NCI-H1105 (cell line): ENCODE measurements at places on chromosomes 16 and 17.

GRCh38 chr17:83182620-83183101, 103.3 kb downstream of the METRNL start:
- DNase-seq: no peak

GRCh38 chr16:11793840-11794239, 3.2 kb downstream of the ZC3H7A start:
- peak; percentile 38 for DNase-seq

DNA sequence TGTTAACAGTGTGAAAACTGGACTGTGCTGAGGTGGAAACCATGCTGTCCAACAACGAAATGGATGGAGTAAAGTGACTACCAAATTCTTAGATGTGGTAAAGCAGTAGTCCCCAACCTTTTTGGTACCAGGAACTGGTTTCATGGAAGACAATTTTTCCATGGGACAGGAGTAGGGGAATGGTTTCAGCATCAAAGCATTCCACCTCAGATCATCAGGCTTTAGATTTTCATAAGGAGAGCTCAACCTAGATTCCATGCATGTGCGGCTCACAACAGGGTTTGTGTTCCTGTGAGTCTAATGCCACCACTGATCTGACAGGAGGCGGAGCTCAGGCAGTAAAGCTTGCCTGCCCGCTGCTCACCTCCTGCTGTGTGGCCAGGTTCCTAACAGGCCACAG, 11.5 kb downstream of the SLX4 start:
- no peak for DNase-seq

DNA sequence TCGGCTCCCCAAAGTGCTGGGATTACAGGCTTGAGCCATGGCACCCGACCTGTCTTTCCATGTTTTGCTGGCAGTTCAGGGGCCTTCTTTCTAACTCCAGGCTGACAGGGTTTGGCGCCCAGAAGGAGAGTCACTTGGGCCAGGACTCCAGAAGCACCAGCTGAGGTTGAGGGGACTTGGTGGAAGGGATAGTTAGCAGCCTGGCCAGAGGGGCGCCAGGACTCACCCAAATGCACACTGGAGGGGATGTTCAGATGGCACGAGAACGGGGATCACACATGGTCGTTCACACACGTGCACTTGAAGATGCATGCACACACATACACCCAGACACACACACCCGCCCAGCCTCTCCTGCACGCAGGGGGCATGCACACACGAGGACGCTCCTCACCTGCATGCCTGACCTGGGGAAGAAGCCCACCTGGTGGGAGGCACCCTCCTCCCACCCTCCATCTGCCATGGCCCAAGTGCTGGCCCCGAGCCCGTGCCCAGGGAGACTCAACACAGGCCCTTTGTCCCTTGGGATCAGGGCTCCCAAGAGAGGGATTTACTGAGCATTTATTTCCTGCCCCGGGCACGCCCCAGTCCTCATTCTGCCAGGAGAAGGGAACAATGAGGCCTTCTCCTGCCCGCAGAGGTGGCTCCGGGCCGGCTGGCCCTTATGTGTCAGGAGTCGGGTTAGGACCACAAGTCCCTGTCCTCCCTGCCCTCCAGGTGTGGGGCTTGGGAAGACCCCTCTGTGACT, 2.3 kb upstream of the PRSS21 start:
- DNase-seq: no peak

GRCh38 chr17:72404872-72405271, 284.1 kb downstream of the SOX9 start:
- DNase-seq: no peak

DNA sequence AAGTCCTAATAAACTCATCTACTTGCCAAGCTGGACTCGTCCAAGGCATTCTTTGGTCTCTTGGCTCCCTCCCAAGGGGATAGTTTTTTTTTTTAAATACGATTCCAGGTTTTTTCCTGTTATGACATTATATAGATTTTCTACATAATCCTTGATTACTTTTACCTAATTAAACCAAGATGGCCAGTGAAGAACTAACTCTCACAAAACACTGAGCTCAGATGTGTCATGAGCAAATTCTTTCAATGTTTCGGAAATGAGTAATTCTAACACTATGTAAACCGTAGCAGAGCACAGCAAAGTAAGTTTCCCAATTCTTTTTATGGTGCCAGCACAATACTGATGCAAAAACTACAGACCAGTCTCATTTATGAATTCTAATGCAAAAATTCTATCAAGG, 1.8 kb downstream of the ZNF23 start:
- no peak for DNase-seq

DNA sequence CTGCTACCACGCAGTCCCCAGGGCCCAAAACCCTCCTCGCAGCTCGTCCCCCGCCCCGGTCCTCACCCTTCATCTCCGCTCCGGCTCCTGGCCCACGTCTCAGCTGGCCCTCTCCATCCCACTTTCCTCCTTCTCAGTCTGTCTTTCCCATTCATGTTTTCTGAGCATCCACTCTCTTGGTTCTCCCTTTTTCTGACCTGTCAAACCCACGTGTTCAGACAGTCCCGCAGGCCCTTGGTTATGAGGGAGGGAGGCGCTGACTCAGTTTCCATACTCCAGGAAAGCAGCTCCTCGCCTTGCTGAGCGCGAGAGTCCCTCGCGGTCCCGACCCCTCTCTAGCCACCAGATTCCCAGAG, 392 bp upstream of the HID1 start:
- DNase-seq: no peak
